ENCODE measurements at places on chromosomes 2 and 18. TPM values are rescaled to one million over a fixed set of nuclear protein-coding genes. Genes with fewer than 3 reads are reported as not detected.

Gene SRD5A2
- not detected for total RNA-seq

Gene CMPK2
- 0.47 TPM for total RNA-seq

Gene DQX1
- 0.16 TPM for total RNA-seq

Gene CYP27A1
- 36.0 TPM for total RNA-seq

Gene NETO1
- not detected for total RNA-seq

Gene CCL20
- not detected for total RNA-seq

Gene COLEC12
- total RNA-seq, result 144 TPM

Gene CYS1
- 5.0 TPM for total RNA-seq

Gene ZAP70
- 0.16 TPM for total RNA-seq

Gene MATN3
- 0.77 TPM for total RNA-seq

Gene LINC00305
- total RNA-seq, result not detected

Gene COL4A4
- total RNA-seq, result 0.16 TPM

Gene DTYMK
- total RNA-seq, result 9.3 TPM

Gene TUBA3E
- total RNA-seq, result not detected
